Activated CD4-positive, alpha-beta T cell treated with anti-CD3 and anti-CD28 coated beads, Interleukin-2, amount 10 ng/mL, durations not matched to agents 7 days and 5 days (primary cell): ENCODE measurements at places on chromosomes 7 and 10.

- DNase-seq: no peak
Observed at GRCh38 chr7:77467408-77467807, 51.3 kb upstream of the GSAP start.

DNA sequence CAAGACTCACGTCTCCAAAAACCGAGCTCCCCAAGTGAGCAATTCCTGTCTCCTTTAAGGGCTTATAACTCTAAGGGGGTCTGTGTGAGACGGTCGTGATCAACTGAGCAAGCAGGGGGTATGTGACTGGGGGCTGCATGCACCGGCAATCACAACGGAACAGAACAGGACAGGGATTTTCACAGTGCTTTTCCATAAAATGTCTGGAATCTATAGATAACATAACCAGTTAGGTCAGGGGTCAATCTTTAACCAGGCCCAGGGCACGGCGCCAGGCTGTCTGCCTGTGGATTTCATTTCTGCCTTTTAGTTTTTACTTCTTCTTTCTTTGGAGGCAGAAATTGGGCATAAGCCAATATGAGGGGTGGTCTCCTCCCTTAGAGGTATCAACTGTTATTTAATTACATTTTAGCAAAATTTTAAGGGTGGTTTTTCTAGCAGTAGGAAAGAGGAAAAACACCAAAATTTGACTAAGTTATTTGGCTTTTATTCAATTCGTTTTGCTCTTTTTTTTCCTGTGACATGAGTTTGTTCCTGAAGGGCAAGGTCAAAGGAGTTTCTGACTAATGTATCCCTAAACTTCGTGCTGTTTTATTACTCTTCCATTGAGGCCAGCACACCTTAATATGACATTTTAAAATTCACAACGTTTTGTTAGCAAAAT, 121.4 kb upstream of the SEC61G start:
- DNase-seq: no peak

GRCh38 chr7:74572301-74572979, 85.1 kb upstream of the GTF2I start:
- no peak for DNase-seq

DNA sequence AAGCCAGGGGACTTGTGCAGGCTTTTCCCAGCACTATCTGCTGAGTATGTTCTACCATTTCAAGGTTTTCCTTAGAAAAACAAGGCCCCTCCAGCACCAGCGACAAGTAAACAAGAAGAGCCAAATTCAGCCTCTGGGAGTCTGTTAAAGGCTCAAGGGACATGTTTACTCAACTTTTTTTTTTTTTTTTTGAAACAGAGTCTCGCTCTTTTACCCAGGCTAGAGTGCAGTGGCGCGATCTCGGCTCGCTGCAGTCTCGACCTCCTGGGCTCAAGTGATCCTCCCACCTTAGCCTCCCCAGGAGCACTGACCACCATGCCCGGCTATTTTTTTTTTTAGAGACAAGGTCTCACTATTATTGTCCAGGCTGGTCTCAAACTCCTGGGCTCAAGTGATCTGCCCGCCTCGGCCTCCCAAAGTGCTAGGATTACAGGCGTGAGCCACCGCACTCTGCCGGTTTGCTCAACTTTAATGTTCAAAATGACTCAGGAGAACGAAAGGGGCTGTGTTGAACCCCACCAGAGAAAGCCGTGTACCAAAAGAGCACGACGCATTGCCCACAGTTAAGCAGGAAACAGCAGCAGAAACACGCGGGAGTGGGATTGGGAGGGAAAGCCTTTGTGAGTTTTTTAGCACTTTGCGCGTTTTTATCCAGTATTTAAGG, 772 bp downstream of the PRDX3 start:
- no peak for DNase-seq

- DNase-seq: no peak
Observed at GRCh38 chr7:87075671-87076404, 16.4 kb upstream of the ELAPOR2 start.

GRCh38 chr10:112973046-112973445, 23.0 kb downstream of the TCF7L2 start:
- DNase-seq: no peak

- DNase-seq: no peak
Observed at GRCh38 chr10:123868038-123869019, 23.3 kb downstream of the CPXM2 start.

DNA sequence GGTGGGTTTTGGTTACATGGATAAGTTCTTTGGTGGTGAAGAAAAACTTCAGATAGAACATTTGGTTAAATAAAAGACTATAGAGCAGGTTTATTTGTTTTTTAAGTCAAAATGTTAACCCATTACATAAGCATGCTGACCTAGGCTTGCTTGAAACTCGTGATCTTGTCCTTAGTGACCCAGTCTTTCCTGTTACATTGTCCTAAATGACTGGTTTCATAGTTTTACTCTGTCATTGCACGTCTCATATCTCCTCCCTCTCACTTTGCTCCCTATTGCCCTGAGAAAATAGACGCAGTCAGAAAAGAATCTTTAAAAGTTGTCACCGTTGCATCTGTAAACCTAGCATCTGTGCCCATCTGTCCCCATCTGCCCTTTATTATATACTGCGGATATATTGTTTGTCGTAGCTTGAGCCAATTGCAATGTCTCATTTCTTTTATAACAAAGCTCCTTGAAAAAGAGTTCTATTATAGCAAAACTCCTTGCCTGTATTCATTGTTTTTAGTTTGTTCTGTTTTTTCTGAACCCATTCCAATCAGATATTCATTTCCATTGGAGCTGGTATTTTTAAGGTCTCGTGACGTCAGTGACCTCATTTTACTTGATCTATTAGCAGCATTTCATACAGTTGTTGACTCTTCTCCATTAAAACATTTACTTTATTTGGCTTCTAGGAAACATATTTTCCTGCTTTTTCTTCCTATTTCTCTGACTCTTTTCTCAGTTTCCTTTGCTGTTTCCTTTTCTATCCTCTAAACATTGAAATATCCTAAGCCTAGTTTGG, 57.3 kb downstream of the HELLS start:
- no peak for DNase-seq
